ENCODE measurements at places on chromosomes 2 and 18. TPM values are rescaled to one million over a fixed set of nuclear protein-coding genes. Genes with fewer than 3 reads are reported as not detected.

HOXD1 gene
- total RNA-seq = not detected

ALLC gene
- total RNA-seq = not detected

CYP27C1 gene
- total RNA-seq = 4.3 TPM

DHRS9 gene
- total RNA-seq = not detected

SP140 gene
- total RNA-seq = not detected

RAPH1 gene
- total RNA-seq = 56.9 TPM

SCN7A gene
- total RNA-seq = 0.32 TPM

FBXO15 gene
- total RNA-seq = 0.76 TPM

NCKAP5 gene
- 0.20 TPM for total RNA-seq
